ENCODE measurements at places on chromosomes 16 and 17.

GRCh38 chr16:68350813-68351350, 40.1 kb downstream of the PRMT7 start:
- DNase-seq, result no peak

DNA sequence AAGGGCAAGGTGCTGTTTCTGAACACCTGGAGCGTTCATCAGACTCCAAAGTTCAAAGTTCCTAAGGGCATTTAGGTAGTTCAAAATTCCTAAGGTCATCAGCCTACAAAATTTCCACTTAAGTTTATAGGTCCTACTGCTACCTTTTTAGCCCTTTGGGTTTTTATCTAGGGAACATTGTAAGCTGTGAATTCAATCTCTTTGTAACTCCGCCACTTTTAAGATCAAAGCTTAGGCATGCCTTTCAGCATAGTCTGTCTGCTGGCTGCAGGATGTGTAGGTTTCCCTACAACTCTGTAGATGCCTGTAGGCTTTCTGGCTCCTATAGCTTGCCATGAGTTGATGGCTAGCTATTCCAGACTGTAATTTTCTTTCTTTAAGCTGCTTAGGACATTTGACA, 291.6 kb downstream of the MAP2K6 start:
- no peak for DNase-seq

- DNase-seq, result no peak
These were observed 11.9 kb upstream of the SP6 start for GRCh38 chr17:47862621-47863440.

GRCh38 chr16:7571366-7571765, 238.7 kb downstream of the RBFOX1 start:
- DNase-seq, result no peak
